ENCODE measurements at places on chromosomes 13 and 19.

DNA sequence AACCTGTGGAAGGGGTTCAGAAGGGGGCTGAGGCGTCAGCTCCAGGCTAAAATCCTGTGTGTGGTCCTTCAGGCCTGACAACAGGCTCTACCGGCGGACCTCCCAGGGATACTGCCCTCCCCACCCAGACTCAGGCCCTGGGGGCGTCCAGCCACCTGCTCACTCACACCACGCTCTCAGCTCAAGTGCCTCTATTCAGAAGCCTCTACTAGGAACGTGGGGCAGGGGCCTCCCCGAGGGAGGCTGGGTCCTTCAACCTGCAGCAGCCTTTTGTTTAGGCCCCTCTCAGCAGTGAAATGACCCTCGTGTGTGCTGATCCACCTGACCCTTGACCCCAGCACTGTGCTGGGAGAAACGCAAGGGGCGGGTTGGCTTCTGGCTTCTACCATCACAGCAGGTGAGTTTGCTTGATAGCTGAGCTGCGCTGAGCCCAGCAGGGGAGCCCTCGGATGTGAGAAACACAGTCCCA is 10.6 kb downstream of the PLPP2 start:
- no peak for DNase-seq

DNA sequence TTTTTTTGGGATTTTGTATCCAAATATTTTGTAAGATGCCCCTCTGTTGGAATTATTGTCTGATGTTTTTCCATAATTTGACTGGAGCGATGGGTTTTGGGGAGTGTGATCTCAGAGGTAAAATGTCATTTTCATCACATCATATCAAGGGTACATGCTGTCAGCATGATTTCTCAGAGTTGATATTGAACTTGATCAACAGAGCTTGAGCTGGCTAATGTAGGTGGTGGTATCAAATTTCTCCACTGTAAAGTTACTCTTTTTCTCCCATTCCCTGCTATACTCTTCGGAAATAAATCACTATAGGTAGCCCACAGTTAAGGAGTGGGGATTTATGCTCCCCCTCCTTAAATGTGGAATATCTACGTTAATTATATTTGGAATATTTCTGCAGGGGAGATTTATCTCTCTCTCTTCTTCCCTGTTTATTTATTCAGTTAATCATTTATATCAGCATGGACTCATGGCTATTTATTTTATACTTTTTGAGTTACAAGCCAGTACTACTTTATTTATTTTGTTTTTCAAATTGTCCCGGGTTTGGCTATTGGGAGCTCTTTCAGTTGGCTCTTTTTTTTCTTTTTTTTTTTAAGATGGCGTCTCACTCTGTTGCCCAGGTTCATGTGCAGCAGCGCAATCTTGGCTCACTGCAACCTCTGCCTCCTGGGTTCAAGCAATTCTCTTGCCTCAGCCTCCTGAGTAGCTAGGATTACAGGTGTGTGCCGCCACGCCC is 8.8 kb downstream of the SETDB2 start:
- DNase-seq, result no peak

- DNase-seq, result no peak
These were observed 24.0 kb downstream of the GGACT start for GRCh38 chr13:100564444-100565223.

DNA sequence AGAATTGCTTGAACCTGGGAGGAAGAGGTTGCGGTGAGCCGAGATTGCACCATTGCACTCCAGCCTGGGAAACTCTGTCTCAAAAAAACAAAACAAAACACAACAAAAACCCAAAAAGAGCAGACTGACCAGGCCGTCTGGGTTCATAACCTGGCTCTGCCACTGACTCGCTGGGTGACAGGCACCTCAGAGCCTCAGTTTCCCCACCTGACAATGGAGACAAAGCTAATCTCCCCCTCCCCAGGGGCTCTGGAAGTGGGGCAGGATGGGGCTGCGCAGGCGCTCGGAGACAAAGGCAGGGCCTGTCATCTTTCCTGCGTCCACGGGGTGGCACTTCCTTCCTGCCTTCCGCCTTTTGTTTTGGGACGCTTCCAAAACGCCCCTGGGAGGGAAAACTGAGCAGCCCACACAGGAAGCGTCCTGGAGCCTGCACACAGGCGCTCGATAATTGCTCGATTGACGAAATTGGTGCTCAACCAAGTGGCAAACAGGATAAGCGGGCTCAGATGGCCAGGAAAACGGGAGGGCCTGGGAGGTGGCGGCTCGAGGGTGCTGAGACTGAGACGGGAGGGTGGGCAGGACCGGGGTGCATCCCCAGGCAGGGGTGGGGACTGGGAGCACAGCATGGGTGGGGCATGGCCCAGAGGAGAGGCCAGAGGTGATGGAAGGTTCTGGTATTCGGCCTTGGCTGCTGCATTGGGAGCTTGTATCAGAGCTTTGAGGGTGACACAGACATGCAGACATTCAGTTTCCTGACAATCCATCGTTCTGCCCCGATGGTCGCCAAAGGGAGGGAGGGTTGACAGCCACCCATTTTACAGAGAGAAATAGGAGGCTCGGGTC is 17.8 kb downstream of the SPC24 start:
- DNase-seq, result peak; percentile 64

GRCh38 chr19:5935473-5936291 is 21.6 kb downstream of the CAPS start:
- DNase-seq, result no peak

GRCh38 chr19:50975766-50976165 is 6.4 kb upstream of the KLK6 start:
- DNase-seq, result no peak
